ENCODE measurements at places on chromosomes 3 and 15.

GRCh38 chr3:72746430-72747411, 101.5 kb downstream of the SHQ1 start:
- DNase-seq = no peak

DNA sequence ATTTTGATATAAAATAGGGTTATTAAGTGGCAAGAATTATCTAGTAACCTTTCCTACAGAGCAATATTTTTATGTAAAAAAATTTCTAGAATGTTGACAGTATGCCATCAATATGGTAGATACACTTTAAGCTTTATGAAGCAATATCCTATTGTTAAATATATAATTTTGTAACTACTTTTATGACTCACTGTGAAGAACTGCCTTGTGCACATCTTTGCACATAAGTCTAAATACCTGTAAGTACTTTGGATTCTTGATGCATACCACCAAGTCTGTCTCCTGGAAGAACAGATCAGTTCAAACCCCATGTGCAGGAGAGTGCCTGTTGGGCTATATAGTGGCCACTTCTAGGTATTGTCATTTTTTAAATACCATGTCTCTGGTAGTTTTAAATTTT, 205.7 kb upstream of the EIF1B start:
- DNase-seq = no peak

GRCh38 chr3:194449913-194450312, 36.9 kb downstream of the ATP13A3 start:
- no peak for DNase-seq

- no peak for DNase-seq
Observed at GRCh38 chr15:42733027-42733426, 3.9 kb downstream of the CDAN1 start.

DNA sequence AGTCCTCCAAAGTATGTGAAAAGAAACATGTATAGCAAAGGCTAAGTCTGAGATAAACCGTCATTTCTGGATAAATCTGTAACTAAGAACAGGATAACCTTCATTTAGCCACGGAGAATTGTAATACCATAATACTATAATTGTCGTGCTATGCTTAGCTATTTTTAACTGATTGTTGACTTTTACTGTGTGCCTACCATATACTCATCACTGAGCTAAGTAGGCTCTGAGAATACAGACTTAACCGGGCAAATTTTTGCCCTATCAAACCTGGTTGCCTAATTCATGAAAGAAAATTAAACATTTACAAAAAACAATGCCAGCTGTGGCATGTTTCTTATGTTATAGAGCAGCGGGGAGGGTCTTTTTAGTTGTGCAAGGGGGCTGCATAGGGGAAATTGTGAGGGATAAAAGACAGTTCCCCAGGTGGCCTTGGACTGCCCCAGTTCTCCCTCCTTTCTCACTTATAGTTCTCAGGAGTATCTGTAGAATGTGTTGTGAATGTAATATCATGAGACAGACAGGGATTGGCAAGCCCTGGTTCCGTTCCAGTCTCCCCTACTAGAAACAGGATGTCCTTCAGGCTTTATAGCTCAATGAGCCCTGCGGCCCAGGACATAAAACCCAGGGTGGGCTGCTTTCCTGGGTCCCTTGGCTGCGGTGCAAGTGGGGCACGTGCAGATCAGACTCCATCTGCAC, 318.5 kb downstream of the GBE1 start:
- no peak for DNase-seq

DNA sequence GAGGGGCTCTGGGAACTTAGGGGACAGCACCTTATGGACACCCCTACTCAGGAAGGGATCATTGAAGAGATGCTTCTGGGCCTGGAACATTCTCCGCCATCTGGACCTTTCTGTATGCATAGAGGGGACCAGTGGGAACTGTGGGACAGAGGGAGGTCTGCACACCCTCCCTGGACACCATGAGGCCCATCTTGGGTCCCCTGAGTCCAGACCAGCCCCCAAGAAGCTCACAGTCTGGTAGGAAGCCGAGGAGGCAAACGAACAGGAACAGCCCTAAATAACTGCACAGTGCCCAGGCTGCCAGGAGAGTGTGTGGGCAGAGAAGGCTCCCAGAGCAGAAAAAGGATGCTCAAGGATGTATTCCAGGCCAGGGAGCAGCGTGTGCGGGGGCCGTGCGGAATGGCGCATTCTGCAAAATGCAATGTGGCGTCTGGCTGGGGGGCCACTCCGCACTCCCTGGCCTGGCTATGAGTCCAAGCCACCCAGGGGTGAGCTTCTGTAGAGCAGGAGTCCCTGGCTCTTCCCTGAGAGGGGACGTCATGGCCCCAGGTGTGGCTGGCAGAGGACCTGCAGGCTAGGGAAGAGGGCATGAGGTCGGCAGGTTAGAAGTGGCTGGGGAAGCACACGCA, 24.5 kb upstream of the KLF13 start:
- DNase-seq = no peak

DNA sequence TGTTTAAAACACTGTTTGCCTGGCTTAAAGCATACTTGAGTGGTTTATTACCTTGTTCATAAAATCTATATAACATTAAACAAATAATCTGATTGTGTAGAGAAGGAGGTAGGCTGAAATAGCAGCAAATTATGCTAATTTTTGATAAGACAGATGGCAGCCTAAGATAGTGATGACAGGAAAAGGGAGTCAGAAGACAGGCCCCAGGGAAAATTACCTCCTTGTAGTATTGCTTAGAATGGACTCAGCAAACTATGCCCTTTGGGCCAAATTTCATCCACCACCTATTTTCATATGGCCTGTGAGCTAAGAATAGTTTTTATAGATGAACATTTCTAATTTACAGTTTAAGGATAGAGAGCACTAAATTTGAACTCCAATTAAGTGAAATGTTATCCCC, 37.8 kb downstream of the CHD2 start:
- DNase-seq = no peak

- DNase-seq = no peak
Observed at GRCh38 chr15:29860872-29861271, 38.6 kb upstream of the TJP1 start.

- DNase-seq = peak; percentile 73
Observed at GRCh38 chr3:112327371-112327951, 5.5 kb upstream of the CD200 start.

- DNase-seq = peak; percentile 70
Observed at GRCh38 chr15:40793216-40793989, 13.5 kb upstream of the ZFYVE19 start.

GRCh38 chr15:34206011-34206410, 3.9 kb downstream of the KATNBL1 start:
- DNase-seq = no peak

GRCh38 chr3:130733236-130733875, 13.3 kb downstream of the PIK3R4 start:
- DNase-seq = no peak

DNA sequence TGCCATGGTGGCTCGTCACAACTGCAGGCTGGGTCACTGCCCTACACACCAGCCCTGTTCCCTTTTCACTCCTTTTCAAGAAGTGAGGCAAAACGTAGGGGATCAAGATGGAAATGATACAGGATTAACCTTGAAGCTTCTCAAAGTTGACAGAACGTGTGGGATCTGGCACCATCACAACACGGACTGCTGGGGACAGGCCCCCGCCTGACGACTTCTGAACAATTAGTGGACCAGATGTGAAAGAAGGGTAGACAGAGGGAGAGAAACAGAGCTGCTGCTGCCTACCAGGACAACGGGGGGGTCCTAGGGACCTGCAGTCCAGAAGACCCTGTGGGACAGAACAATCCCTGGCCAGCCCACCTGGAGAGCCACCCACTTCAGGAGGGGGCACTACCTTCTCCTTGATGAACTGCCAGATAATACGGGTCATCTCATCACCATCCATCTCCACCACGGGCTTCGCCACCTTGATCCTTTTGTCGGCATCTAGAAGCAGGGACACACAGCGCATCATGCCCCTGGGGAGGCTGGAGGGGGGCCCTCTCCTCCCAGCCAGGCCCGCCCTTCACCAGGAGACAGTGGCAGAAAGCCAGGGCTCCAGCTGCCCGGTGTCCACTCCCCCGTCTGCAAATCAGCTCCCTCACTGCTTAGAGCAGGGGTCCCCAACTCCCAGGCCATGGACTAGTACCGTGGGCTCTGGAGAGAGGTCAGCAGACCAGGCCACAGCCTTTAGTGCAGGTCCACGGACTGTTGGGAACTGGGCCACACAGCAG, 10.9 kb downstream of the IDH2 start:
- DNase-seq = no peak

DNA sequence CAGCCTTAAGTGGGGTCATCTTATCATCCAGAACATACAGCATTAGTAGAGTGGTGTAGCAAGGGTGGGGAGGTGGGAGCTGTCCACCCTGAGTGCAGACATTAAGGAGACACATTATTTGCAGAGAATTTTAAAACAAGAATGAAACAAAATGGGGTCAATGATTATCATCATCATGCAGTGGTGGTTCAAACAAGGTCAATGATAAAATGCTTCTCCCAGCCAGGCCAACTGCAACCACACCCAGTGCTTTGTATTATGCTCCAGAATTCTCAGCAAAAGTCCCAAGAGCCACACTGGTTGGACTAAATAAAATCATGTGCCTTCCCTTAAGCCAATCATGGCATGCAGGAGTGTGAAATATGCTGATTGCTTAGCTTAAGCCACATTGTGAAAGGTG, 96.7 kb upstream of the FHIT start:
- DNase-seq = no peak

DNA sequence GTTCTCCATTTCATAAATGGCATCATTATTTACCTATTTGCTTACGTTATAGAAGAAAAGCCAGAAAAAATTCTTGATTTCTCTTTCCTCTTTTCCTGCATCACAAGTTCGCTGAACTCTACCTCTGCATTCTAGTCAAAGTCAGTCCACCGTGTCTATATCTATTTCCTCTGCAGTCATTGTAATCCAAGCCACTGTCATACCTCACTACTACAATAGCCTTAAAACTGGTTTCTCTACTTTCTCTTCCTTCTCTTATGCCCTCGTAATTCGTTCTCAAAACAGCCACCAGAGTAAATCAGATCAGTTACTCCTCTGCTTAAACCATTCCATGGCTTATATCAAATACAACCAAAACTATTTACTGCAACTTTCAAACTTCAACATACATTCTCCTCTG, 13.4 kb upstream of the FAM81A start:
- DNase-seq = no peak

DNA sequence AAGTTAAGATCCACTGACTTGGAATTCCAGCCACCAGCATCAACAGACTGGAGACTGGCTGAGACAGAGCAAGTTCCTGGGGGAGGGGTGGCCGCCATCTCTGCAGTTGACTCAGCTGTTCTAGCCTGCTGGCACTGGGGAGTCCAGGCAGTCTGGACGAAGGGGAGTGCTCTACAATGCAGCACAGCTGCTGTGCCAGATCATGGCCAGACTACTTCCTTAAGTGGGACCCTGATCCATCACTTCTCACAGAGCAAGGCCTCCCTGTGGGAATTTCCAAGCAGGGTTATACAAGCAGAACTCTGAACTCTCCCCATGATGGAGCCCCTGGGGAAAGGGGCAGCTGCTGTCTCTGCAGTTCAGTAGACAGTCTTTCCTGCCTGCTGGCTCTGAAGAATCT, 35.2 kb downstream of the PYGO1 start:
- DNase-seq = no peak

DNA sequence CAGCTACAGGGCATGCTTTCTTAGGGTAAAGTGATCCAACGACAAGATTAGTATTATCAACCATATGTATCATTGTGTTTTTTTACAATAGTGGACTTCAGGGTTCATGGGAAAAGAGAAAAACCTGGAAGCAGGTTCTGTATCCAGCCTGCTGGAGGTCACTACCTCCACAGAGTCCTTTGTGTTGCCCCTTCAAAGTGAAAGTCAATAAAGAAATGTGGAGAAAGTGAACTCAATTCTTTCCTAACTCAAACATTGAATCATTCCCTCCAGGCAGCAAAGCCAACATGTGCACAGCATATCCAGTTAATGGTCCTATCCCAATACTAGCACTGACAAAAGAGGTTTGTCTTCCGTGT, 45.4 kb downstream of the FGF7 start:
- no peak for DNase-seq

- DNase-seq = no peak
Observed at GRCh38 chr15:89089316-89090230, 1.3 kb downstream of the ABHD2 start.

- DNase-seq = no peak
Observed at GRCh38 chr3:115695090-115695489, 71.8 kb downstream of the GAP43 start.

- DNase-seq = no peak
Observed at GRCh38 chr15:78605201-78605600, 15.6 kb downstream of the CHRNA3 start.

DNA sequence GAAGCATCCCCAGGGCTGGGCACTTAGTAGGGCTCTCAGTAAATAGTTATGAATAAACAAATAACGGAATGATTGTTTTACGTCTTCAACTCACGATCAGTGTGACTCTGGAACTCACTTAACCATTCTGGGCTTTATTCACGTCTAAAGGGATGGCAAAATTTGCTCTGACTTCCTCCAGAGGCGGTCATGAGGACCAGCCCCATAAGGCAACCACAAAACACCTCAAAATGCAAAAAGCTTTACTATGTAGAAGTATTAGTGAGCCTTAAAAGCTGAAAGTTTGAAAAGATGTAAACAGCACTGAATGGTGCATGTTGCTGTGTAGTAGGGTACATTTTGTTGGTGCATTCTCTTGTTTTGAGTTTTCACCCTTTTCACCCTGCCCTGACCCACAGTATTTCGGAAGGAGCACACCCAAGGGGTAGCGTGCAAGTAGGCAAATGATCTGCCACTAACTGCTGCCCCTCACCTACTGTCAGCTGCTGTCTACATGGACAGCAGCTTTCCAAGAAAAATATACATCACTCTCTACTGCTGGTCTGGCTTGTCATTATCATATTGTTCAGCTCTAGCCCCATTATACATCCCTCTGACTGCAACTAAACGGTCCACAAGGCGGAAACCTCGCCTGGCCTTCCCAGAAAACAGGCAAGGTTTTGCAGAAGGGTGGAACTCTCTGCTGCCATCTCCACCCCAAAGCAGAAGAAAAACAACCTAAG, 308.5 kb upstream of the PROK2 start:
- DNase-seq = no peak

GRCh38 chr3:151673974-151674373, 59.8 kb upstream of the AADACL2 start:
- no peak for DNase-seq

Measured in suppressor macrophage treated with lipopolysaccharide for 4 hours (primary cell).